ENCODE measurements at places on chromosomes 2 and 18.

DNA sequence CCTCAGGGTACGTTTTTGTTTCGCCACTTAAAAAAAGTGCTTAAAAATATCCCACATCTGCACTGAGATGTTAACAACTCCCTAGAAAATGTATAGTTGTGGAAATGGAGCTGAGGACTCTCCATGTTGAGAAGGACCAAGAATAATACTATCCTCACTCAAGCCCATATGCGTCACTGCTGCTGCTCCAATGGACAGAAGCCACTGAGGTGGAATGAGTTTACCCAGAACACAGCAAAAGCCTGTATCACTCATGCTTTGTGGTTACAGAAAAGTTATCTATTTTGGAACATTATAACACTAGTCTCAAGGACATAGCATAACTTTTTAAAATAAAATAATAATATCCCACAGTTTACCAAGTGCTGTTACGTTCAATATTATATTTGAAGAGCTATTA, 31.9 kb downstream of the DSC3 start:
- DNase-seq, result no peak

DNA sequence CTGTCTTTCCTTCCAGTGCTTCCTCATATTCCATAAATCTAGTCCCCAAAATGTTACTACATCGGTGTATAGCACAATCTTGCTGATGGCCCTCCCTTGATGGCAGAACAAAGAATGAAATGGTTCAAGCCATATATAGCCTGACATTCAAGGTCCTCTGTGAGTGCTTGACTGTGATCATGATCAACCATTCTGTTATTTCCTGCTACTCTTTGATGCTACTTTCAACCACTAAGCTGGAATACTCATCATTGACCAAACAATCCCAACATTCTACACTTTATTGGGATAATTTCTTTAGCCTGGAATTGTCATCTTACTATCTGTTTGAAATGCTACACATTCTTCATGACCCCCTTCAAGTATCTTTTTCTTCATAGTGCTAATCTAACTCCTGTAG, 633.9 kb downstream of the PLCL1 start:
- no peak for DNase-seq

DNA sequence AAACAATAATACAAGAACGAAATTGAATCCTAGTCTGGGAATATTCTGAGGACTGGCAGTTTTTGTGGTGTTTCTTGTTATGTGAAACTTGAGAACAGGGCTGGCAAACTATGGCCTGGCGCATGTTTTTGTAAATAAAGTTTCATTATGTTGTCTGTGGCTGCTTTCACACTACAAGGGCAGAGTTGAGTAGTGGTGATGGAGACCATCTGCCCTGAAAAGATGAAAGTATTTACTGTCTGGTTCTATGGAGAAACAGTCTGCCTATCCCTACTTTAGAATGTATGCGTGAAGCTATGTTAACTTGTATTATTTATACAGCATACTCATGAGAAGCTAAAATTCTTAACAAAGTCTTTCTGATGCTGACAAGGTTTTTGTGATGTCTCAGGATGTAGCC, 351.9 kb downstream of the LRRTM1 start:
- no peak for DNase-seq

- no peak for DNase-seq
Observed at GRCh38 chr2:152740743-152741328, 22.4 kb downstream of the ARL6IP6 start.

DNA sequence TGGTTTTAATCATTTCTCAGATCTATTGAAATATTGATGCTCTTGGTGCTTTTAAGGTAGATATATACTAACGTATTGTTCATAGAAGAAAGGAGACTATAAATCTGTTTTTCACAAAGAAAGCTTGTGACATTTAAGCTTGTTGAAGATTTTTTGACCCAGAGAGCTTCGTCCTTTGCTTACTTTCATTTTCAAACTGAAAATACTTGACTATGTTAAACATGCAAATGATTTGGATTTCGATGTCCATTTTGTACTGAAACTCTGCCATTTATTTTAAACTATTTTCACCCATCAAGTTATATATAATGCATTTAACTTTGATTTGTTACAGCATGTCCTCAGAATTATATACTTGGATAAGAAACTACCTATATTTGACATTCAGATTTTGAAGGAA, 85.2 kb downstream of the SLC4A10 start:
- no peak for DNase-seq

- DNase-seq, result no peak
Observed at GRCh38 chr18:10499230-10499629, 26.6 kb upstream of the NAPG start.

DNA sequence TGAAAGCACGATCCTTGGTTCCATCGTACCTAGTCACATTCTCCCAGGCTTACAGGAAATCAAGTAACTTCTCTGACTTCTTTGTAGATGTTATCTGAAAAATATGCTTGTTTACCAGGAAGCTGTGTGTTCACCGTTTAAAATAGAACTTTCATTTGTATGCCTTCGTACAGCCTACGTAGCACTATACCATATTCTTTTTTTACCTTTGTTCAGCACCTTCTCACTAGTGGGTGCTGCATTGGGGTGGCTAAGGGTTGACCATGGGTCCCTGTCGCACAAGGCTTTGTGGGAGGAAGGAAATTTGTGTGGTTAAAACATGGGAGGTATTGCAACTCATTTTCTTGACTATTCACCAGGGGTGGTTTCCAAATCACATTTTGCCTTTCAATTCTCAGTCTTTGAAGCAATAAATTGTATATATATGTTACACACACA, 16.6 kb downstream of the MALT1 start:
- no peak for DNase-seq

DNA sequence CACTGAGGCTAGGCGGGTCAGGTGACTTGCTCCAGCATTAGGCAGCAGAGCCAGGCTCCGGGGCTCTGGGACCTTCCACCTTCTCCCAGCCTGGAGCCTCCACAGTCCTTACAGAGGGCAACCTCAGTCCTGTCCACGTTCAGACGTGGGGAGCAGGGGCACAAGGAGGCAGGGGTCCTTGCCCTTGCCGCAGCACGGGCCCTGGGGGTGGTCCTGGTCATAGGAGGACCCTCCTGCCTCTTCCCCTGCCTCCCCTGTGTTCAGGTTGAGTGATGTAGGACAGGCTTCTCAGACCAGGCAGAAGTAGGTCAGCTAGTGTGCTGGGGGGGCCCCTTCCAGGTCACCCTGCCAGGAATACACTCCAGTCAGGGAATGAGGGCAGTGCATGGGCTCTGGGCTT, 5.4 kb upstream of the ARHGEF4 start:
- no peak for DNase-seq

- DNase-seq, result no peak
Observed at GRCh38 chr18:59954755-59955156, 55.0 kb downstream of the PMAIP1 start.

DNA sequence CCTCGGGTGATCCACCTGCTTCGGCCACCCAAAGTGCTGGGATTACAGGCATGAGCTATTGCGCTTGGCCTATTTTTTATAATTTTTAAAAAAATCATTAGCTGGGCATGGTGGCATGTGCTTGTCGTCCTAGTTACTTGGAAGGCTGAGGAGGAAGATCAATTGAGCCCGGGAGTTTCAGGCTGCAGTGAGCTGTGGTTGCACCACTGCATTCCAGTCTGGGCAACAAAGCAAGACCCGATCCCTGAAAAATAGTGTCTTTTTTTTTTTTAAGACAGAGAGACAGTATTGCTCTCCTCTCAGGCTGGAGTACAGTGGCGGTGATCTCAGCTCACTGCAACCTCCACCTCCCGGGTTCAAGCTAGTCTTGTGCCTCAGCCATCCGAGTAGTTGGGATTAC, 4.8 kb downstream of the SSB start:
- DNase-seq, result no peak

DNA sequence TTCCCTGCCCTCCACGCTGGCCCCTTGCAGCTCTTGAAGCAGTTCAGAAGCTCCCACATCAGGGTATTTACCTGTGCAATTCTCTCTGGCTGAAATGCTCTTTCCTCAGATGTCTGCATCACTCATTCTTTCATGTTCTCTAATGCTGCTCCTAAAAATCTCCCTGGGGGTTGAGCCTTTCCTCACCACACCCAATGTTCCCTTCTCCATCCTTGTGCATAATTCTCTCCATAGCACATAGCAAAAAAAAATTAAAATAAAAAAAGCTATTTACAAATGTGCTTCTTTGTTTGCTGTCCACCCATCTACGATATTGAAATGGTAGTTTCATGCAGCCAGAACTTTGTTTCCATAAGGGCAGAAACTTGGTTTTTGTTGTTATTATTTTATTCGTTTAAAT, 155.5 kb downstream of the DOK6 start:
- DNase-seq, result no peak

DNA sequence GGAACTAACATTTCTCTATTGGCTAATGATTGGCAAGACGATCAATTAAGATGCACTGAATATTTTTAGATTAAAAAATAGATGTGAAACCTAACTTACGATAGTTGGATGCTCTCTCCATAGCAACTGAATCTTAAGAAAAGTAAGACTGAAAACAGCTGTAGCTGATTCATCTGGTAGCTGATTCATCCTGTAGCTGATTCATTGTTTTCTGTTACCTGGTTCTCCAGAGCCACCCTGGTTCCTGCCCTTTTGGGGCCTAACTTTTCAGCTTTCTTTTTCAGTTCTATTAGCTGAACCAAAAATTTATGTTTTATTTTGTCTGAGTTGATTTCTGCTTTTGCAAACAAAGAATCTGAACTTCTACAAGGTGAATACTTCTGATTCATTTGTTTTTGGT, 22.7 kb upstream of the SPR start:
- DNase-seq, result no peak

GRCh38 chr18:77635451-77635850, 385.8 kb downstream of the GALR1 start:
- no peak for DNase-seq

GRCh38 chr2:178328037-178328436, 122.9 kb downstream of the PRKRA start:
- DNase-seq, result no peak

GRCh38 chr2:38432820-38433606, 55.9 kb upstream of the ATL2 start:
- DNase-seq, result no peak

- DNase-seq, result no peak
Observed at GRCh38 chr2:209560911-209561310, 137.1 kb downstream of the MAP2 start.

DNA sequence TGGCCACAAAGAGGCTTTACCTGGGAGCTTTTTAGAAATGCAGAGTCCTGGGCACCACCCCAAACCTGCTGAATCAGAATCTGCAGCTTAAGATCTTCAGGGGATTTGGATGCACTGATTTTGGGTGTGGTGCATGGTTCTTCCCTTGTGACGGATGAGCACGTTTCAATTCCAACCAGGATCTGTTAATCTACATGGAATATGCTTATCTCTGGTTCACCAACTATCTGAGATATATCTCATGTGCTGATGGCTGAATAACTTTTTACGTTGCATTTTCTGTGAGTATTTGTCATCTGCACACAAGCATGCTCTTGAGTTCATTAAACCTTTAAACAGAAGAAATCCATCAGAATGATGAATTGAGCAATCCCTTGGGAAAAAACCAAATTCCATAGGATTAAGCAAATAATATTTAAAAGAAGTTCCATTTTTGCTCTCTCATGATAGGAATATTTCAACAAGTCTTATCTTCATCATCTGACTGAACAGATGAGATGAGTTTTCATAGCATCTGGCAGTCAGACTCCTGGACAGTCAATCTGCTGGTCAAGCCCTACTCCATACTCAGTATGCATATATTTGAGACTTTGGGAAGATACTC, 120.6 kb downstream of the PLB1 start:
- DNase-seq, result no peak

DNA sequence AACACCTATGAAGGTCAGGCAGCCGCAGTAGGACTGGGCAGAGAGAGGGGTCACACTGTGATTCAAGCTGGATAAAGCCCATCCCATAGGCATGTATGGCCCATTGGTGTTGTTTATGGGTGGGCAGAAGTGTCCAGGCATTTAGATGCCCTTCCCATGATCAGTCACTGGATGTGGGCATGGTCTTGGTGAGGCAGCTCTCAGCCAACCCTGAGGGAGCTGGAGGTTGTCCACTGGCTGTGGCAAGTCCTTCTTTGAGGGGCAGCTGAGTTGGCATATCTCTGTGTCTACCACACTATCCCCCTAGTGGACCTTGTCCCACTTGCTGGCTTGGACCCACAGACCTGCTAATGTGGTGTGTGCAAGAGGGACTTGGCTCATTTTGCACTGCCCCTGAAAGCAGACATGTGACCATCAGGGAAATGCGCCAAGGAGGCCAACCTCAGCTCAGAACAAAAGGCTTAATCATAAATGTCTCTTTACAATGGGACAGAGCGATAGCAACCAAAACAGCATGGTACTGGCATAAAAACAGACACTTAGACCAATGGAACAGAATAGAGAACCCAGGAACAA, 82.0 kb downstream of the TMEM17 start:
- DNase-seq, result no peak

- DNase-seq, result no peak
Observed at GRCh38 chr2:160592401-160592800, 98.8 kb upstream of the RBMS1 start.

DNA sequence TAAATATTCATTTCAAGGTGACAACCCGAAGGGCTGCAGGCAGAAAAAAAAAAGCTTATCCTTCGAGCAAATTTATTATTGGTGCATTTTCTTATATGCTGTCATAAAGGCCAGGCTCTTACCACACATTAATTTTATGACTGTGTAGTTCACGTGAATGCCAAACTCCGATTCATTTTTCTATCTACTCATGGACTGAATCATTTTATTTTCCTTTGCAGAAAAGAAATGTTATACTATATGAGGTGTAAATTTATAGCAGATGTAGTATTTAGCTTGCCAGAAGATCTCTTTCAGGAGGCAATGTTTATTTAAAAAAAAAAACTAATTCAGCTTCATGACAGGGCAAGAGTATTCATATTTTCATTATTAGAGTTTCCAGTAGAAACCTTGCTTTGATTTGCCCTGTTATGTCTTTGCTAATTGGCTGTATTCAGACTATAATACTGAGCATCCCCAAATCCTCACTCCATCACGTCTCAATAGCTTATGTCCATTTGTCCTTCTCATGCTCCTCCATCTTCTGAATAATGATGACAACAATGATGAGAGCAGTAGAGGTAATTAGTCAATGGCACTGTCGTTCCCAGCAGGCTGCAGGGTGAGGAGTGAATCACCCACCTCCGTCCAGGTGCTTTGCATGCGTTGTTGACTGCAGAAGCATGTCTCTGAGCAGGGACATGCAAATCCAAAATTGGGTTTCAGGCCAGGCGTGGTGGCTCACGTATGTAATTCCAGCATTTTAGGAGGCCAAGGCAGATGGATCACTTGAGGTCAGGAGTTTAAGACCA, 101.1 kb upstream of the RAB12 start:
- no peak for DNase-seq

DNA sequence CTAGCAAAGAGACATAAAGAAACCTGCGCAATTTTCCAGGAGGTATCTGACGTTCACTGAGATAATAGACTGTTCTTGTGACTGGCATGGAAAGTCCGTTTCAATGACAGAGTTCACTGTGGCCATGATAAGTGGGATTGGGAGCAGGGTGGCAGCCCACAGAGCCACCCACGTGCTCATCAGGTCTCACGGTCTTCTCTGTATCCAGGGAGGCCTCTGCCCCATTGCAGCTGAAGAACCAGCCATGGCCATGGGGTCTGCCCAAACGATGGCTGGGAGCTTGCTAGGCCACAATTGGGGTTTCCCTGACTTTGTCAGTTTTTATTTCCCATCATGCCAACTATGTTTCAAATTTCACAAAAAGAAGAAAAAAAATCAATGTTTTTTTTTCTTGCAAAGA, 57.2 kb downstream of the PDCL3 start:
- no peak for DNase-seq

GRCh38 chr18:49899657-49900330, 86.5 kb upstream of the ACAA2 start:
- no peak for DNase-seq

All from neural crest cell (in vitro differentiated cells).